ENCODE measurements at places on chromosomes 1 and 21.

DNA sequence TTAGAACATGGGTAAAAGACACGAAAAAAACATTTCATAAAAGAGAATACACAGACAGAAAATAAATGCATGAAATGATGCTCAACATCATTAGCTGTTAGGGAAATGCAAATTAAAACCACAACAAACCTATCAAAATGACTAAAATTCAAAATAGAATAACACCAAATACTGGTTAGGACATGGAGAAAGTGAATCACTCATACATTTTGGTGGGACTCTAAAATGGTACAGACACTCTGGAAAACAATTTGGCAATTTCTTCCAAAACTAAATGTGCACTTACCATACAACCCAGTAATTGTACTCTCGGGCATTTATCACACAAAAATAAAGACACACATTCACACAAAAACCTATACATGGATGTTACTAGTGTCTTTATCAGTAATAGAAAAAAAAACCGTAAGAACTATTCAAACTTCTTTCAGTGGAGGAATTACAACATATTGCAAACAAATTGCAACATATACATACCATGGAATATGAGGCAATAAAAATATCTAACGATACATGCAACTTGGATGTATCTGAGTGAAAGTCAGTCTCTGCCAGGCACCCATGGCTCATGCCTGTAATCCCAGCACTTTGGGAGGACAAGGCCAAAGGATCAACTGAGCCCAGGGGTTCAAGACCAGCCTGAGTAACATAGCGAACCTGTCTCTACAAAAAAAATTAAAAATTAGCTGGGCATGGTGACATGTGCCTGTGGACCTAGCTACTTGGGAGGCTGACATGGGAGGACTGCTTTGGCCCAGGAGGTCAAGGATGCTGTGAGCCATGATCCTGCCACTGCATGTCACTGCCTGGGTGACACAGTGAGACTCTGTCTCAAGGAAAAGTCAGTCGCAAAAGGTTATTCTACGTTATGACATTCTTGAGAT is 19.6 kb downstream of the HSF2BP start:
- no peak for DNase-seq

DNA sequence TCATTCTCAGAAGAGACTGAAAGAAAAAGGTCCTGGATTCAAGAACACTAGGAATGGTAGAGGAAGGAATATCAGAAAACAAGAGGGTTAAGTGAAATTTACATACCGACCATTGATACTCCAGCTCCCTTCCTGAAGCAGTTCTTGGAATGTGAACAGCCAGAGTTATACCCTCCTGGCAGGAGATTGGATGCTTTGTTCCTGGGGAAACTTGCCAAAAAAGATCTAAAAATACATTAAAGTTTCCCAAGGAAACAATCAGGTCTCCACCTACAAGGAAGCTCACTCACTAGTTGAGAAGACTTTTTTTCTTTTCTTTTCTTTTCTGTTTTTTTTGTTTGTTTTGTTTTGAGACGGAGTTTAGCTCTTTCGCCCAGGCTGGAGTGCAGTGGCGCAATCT is 91.1 kb downstream of the HLX start:
- DNase-seq: no peak

GRCh38 chr1:182650678-182651338 is 33.6 kb downstream of the RGS8 start:
- DNase-seq: no peak

GRCh38 chr1:150102986-150103385 is 35.4 kb downstream of the VPS45 start:
- no peak for DNase-seq

DNA sequence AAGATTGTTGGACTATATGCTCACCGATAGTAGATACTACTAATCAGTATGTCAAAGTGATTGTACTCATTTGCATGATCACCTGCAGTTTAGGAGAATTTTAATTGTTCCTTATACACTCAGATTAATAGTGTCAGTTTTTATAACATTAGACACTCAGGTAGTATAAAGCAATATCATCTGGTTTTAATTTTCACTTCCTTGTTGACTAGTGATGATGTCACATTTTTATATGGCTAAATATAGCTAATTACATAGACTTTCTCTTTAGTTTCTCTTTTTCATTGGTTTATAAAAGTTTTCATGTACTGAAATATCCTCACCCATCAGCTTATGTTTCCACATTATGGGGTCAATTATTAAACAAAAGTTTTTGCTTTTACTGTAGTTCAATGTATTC is 1332.4 kb upstream of the ADGRL2 start:
- no peak for DNase-seq
